ENCODE measurements at places on chromosomes 2 and 18.

GRCh38 chr2:75710220-75710576, 517 bp downstream of the GCFC2 start:
- DNase-seq, result no peak

GRCh38 chr2:180728928-180729559, 251.4 kb upstream of the UBE2E3 start:
- no peak for DNase-seq

- no peak for DNase-seq
Observed at GRCh38 chr2:84701880-84702279, 179.0 kb downstream of the TRABD2A start.

DNA sequence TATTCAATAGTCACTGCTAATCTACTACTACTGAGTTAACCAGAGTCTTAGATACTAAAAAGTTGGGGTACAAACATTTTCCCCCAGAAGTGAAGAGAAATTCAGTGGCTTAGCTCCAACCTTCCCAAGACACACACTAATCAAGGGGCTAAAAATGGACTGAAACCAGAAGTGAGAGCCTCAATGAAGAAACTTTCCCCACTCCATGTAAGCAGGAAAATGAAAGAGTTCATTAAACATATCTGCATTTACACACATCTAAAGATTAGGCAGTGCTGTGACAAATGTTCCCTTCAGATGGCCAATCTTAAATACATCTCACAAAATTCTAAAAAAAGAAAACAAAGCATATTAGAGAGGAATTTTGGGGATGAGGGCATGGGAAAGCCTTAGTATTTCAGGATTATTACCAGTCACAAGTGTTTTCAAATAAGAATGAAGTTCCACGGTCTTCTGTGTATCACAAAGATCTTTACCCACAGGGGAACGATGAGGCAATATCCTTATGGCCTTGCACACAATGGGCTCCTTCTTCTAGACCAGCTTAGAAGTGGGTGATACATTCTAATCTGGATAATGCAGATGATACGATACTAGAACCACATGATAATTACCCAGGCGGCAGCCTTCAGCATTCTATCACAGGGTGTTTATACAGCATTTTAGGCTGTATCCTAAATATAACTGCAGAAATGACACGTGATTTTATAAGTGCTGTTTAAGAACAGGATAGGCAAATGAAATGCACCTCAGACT, 17.1 kb downstream of the ANKRD44 start:
- DNase-seq, result no peak

- no peak for DNase-seq
Observed at GRCh38 chr2:38263293-38263692, 113.8 kb downstream of the ATL2 start.

GRCh38 chr2:73174941-73175662, 27.3 kb upstream of the NOTO start:
- DNase-seq, result no peak

GRCh38 chr18:57223144-57223870, 76.4 kb downstream of the BOD1L2 start:
- no peak for DNase-seq

DNA sequence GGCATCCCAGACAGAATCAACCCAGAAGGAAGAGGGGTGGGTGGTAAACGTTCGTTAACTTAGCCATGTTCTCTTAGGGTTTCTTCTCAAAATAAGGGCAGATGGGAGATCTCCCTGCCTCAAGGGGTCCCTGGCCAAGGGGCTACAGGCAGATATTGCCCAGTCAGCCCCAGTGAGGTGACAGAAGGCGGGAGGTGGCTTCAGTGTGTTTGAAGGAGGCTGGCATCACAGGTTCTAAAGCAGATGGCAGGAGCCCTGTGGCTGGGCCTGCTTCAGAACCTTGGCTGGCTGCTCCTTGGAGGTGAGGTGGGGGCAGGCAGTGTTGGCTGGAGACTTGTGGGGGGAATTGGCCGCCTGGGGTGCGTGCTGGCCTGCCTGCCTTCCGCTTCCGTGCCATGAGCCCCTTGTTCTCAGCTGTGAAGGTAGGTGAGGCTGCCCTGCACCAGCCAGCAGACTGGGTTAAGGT, 23.5 kb downstream of the HPCAL1 start:
- no peak for DNase-seq

DNA sequence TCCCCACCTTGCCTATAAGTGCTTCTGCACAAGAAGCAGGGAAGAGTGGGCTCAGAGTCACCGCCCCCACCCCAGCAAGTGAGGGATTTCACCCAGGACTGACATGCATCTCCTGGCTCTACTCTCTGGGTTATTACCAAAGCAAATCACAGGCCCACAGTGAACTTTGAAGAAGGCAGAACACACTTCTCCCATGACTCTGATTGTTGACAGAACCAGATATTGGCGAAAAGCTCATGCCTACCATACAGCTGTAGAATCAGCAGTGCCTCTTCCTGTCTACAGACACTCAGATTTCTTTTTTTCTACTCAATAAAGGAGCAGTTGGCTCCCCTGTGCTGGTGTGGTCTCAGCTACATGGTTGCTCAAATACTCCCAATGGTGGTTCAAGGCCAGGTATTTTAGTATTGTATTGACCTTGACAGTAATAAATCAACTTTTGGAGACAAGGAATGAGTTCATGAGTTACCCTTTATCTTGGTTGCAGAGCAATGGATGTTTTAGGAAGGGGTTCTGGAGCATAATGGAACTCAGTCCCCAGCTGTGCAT, 512.9 kb upstream of the ID2 start:
- DNase-seq, result no peak

DNA sequence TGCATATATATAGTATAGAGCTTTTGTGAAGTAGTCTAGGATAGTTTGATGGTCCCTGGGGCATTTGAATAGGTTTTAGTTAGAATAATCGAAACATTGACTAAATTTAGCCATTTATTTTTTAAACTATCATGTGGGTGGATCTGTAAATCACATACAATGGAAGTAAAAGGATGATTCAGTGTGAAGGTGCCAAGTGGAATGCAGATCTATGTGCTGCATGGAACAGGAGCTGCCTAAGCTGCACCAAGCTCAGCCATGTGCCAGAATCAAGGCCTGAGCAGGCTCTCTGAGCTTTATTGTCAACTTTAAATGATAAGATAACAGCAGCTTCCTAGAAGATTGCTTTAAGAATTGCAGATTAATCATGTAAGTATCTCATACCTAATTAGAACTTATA, 1996.2 kb upstream of the PIK3C3 start:
- no peak for DNase-seq

GRCh38 chr2:190533968-190534309, 583 bp downstream of the NEMP2 start:
- DNase-seq, result no peak

- DNase-seq, result no peak
Observed at GRCh38 chr2:62055724-62056336, 140.1 kb upstream of the B3GNT2 start.

GRCh38 chr2:164624316-164624715, 3.0 kb upstream of the GRB14 start:
- no peak for DNase-seq

- no peak for DNase-seq
Observed at GRCh38 chr2:156472686-156473085, 36.5 kb downstream of the GPD2 start.

DNA sequence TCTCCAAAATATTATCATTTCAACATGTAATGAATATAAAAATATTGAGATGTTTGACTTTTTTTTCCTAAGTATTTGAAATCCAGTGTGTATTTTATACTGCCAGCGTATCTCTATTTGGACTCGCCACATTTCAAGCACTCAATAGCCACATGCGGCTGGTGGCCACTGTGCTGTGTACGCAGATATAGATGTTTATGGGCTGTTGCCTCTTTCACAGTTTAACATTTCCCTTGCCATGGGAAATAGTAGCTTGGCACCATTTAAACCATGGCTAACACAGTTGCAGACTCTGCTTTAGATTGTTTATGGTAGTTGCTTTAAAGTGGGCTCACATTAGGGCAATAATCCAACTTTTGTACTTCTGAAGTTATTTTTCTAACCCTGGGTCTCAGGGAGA, 136.6 kb upstream of the ITGB6 start:
- no peak for DNase-seq

DNA sequence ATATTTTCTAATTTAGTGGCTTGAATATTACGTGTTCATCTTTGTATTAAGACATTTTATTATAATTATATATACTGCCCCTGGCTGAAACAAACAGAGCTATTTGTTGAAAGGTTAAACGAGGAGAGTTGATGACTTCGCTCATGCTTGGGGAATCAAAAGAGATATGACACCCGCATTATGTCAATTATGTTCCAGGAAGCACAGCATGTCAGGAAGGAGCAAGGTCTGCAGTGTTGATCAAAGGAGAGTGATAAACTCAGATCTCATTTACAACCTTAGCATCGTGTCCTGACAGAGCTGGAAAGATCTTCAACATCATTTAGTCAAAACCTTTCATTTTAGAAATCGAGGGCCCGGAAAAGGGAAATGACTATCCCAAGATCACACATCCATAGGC, 510.1 kb downstream of the TDRD15 start:
- no peak for DNase-seq

- no peak for DNase-seq
Observed at GRCh38 chr2:64021578-64021977, 2.4 kb upstream of the VPS54 start.

DNA sequence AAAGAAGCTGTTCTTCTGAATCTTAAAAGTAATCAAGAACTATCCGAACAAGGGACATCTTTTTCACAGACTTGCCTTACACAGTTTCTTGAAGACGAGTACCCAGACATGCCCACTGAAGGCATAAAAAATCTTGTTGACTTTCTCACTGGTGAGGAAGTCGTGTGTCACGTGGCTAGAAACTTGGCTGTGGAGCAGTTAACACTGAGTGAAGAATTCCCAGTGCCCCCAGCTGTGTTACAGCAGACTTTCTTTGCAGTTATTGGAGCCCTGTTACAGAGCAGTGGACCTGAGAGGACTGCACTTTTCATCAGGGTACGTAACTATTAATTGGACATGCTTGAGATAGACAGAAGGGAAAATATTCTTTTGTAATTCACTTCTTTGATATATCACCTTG, 2.4 kb downstream of the MRPL44 start:
- no peak for DNase-seq

DNA sequence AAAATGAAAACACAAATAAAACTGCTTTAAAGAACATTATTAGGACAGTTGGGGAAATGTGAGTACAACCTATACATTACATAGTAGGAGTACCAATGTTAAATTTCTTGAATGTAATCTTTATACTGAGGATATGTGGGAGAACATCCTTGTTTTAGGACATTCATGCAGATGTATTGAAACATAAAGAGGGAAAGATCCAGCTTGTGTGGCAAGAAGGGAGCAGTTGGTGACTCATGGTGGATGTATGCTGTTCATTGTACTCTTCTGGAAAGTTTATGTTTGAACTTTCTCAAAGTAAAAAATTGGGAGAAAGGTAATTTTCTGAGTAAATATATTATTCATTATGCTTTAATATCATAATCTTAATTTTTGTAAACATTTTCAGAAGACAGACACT, 132.1 kb upstream of the DLGAP1 start:
- DNase-seq, result no peak

DNA sequence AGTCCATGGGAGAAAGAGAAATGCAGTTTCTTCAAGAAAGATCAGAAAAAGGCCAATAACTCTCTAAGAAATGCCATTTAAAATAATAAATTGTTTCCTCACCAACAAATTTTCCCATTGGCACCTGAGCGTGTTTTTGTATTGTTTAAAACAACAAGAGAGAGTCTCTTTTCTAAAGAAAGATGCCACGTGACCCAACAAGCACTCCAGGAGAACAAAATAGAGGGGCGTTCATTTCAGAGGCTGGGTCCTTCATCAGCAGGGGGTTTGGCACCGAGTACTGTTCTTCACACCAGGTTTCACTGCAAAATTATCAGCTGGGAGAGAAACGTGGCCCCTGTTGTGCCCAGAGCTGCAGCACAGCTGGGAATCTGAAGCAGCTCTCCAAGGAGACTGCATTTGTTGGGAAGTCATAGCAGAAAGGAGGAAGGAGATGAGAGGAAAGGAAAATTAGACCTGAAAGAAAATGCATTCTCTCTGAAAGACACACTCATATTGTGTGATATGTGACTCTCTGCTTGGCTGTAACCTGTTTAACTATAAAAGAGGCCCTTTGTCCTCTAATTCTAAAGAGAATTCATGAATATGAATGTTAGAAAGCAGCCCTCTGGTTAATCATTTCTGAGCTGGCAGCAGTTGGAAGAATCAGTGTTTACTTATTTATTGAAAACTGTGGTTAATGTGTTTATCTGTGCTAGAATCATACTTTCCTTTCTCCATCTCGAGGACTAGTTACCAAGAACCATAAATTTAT, 205.3 kb upstream of the CDH20 start:
- no peak for DNase-seq

- no peak for DNase-seq
Observed at GRCh38 chr2:176812246-176812775, 400.3 kb upstream of the HNRNPA3 start.
